Muscle of leg (tissue), 16 donors: ENCODE measurements at places on chromosomes 4 and X. TPM values are rescaled to one million over a fixed set of nuclear protein-coding genes. Genes with fewer than 3 reads are reported as not detected.

The HAUS3 gene
- total RNA-seq, result 12.0 TPM

The BEND2 gene
- not detected for total RNA-seq

The ATOH1 gene
- total RNA-seq, result not detected

The ARSJ gene
- 4.3 TPM for total RNA-seq

The CSAG3 gene
- not detected for total RNA-seq

The PAGE5 gene
- not detected for total RNA-seq

The KCND1 gene
- total RNA-seq, result 0.66 TPM

The PROM1 gene
- 61.3 TPM for total RNA-seq

The ZDHHC15 gene
- 3.2 TPM for total RNA-seq

The CENPVL1 gene
- total RNA-seq, result not detected

The GPAT3 gene
- total RNA-seq, result 16.3 TPM

The XAGE1A gene
- total RNA-seq, result not detected

The SLIT2 gene
- 10.7 TPM for total RNA-seq

The CT45A1 gene
- 0.13 TPM for total RNA-seq

The PNMA3 gene
- total RNA-seq, result 1.2 TPM

The STATH gene
- total RNA-seq, result not detected

The ARHGAP36 gene
- total RNA-seq, result 288 TPM

The DTHD1 gene
- total RNA-seq, result not detected

The PDE6B gene
- total RNA-seq, result 12.0 TPM

The GLA gene
- total RNA-seq, result 18.0 TPM

The SLC9B2 gene
- total RNA-seq, result 9.4 TPM
